ENCODE measurements at places on chromosomes 2 and 18.

- DNase-seq = peak; percentile 97
Measured at GRCh38 chr2:226427538-226428307, 371.9 kb downstream of the IRS1 start.

GRCh38 chr2:100427627-100428258 lies 10.3 kb upstream of the CHST10 start:
- DNase-seq = peak; percentile 38

DNA sequence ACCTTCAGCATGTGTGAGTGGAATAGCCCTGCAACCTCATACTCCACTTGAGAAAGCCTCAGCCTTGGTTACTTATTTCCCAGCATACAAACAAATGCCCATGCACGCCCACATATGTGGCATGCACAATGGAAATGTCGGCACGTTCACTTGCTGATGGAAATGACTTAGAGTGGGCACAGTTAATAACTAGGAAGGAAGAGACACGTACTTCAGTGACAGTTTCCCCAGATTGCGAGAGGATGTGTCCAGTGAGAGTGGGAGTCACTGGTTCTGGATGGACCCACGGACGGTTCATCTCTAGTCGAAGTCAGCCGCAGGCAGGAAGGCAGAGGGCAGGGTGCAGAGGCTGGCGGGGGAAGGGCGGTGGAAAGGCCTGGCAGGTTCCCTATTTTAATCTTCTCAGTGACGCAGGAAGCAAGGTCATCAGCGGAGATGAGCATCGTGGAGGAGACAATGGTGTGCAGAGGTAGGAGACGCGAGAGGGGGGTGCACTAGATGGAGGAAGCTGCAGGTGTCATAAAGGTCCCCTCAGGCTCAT lies 350.7 kb upstream of the MYT1L start:
- no peak for DNase-seq

DNA sequence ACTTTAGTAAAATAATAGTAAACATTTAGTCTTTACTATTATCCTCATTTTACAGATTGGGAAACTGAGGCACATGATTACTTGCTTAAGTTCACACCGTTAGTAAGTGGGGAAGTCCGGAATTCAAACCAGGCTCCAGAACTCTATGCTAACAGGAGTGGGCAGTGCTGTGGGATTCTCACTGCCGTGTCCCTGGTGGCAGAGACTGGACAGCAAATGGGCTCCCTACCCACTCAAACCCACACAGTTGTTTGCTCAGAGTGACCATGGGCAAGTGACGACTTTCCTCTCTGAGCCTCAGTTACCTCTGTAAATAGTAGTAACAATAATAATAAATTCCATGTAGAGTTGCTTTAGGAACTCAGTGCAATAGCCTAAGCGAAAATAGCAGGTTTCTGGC lies 24.0 kb downstream of the MAIP1 start:
- DNase-seq = no peak

DNA sequence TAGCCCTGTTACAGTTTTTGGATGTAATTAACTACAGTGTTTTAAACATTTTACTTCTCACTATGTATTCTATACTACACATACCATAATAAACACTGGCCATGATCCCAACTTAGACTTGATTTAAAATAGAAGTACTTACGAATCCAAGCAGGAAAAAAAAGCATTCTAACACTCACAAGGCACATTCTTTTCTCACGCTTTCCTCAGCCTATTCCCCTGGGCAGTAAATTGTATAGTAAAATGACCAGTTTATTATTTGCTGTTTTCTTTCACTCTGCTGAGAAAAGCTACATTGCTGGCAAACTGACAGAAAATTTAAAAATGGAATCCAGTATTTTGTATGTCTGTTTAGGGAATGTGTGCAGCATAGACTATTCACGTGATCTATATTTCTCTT lies 2.8 kb upstream of the TANC1 start:
- no peak for DNase-seq

DNA sequence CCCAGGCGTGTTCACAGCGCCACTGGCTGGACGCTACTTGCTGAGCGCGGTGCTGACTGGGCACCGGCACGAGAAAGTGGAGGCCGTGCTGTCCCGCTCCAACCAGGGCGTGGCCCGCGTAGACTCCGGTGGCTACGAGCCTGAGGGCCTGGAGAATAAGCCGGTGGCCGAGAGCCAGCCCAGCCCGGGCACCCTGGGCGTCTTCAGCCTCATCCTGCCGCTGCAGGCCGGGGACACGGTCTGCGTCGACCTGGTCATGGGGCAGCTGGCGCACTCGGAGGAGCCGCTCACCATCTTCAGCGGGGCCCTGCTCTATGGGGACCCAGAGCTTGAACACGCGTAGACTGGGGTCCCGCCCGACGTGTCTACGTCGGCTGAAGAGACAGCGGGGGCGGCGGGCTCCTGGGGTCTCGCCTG lies 891 bp upstream of the KHK start:
- DNase-seq = peak; percentile 45

DNA sequence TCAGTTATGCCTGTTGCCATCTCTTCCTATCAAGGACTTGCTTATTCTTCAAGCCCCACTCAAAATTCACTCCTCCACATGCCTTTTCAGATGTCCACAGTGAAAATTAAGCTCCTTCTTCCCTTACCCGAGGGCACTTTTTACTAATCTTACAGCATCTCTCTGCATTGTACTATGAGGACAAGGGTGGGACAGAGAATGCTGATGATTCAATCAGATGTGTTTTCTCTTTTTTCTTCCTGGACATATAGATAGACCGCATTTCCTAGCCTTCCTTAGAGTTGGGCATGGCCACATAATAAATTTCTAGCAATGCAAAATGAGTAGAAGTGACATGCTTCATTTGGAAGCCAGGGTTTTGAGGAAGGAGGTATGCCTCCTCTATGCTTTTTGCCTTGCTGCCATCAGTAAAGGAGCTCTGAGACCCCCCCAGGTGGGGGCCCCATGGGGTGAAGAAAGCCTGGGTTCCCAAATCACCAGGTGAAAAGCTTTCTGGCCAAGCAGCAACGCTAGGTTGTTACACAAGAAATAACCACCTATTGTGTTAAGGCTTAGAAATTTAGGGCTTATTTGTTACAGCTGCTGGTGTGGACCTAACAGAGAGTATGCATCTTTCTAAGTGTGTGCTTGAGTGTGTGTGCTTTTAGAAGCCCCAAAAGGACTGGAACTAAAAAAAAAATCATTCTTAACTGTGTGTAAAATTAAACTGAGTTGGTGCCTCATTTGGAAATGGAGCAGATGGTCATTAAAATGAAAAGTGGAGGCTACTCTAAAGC lies 424.5 kb downstream of the STK39 start:
- no peak for DNase-seq

Measured in IMR-90 (cell line).